Activated CD4-positive, alpha-beta T cell treated with anti-CD3 and anti-CD28 coated beads for 48 hours (primary cell): ENCODE measurements at places on chromosomes 7 and 10.

DNA sequence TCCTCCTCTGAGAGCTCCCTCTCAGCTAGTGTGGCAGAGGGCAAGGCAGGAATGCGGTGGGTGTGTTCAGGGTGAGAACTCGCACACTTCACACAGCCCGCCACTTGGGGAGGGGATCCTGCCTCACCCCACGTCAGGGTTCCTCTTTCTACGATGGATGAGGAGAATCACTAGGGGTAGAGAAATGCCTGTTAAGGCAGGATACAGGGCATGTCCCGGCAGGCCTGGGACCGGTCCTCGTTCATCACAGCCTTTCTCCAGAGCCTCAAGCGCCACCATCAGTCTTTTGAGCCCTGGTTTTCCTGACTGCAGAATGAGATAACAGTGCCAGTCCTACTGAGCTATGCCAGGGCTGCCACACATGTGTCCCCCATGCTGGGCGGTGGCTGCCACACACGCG lies 546.7 kb upstream of the ADARB2 start:
- no peak for DNase-seq

DNA sequence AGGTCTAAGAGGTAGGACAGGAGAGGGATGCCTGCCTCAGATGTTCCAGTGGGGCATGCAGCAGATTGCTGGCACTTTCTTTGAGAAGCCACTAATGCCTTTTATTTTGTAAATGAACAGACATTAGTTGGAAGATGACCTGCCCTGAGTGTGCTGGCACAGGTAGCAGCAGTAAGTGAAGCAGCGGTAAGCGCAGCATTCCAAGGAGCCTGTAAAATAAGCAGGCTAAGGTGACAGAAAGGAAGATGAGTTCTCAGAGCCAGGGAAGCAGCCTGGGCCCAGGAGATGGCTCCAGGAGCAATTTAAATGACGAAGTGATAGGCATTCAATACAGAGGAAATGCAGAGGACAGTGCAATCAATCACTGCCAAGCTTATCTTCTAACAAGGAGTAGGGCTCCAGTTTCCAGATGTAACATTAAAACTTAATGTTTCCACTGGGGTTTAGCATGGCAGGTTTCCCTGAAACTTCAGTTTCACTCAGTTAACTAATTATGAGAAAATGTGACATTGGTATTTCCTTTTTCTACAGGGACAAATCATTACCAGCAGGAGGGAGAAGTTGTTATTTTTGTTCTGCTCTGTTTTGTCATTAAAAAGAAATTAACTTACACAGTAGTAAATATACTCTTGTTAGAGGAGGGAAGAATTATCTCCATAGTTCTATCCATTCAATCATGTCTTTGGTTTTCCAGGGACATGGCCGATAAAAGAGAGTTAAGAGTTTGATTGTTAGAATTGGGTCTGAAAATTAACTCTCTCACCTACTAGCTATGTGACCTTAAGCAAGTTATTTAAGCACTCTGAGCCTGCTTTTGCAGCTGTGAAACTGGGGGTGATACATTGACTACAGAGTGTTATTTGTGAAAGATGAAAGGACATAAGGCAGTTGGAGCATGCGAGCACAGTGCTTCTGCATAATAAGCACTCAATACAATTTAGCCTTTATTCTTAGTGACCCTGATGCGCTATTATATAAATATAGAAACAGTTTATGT lies 96.6 kb upstream of the PTN start:
- DNase-seq = no peak

DNA sequence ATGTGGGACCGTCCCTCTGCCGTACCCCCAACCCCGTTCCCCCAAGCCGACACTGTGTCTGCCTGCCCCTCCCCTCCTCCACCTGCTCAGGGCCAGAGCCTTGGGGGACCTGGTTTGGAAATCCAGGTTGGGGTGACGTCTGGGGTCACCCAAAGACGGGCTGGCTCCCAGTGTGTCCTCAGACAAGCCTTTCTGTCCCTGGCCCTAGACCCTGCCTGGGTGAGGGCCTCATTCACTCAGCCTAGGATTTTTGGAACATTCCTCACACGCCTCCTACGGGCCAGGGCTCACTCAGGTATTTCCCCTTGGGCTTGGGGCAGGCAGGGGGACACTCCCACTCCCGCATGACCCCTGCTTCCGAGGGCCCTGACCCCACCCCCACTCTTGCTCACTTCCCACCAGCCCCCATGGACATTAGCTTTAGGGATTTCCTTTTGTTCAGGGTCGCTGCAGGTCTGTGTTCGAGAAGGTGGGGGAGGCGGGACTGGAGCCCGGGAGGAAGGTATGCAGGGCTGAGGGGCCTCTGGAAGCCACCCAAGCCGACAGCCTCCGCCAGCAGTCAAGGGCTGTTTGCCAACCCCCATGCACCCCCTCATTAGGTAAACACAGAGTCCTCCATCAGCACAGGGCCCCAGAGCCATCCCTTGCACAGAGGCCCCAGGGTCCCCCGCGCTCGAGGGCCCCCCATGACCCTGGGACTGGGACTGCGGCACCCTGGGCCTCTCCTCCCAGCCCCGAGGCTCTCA lies 35.1 kb downstream of the PDGFA start:
- no peak for DNase-seq

- DNase-seq = no peak
Measured at GRCh38 chr7:6615723-6616555, 529 bp downstream of the ZNF853 start.

DNA sequence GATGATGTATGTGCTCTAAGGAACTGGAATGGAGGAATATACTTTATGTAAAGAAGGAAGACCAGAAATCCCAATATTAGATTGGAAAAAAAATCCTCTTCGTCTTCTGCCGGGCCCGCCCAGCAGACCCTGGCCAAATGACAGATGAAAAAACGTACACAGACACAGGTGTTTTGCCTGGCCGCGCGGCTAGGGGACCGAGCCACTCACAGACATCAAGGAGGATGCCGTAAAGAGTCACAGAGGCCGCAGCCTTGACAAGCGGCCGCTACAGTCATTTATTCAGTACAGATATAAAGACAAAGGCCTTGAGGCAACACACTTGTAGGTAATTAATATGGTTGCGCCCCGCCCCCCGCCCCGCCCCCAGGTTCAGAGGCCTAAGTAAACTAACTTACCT lies 594.1 kb downstream of the GRM8 start:
- DNase-seq = no peak

DNA sequence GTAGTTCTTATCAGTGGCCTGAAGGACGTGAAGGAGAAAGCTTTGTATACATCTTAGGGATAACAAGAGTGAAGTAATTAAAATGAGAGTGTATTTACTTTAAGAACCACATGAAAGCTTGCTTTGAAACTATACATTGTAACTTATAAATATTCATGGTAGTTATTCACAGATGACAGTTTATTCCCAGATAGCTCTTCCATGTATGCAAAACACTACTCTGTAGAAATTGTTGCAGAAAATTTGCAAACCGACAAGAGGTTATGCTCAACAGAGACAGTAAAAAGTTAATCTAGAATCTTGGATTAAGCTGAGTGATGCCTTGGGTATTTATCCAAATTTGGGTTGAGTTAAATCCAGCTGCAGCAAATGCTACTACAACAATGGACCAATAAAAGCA lies 301.5 kb downstream of the PRKG1 start:
- no peak for DNase-seq

- DNase-seq = no peak
Measured at GRCh38 chr10:96967847-96968246, 135.7 kb downstream of the LCOR start.

DNA sequence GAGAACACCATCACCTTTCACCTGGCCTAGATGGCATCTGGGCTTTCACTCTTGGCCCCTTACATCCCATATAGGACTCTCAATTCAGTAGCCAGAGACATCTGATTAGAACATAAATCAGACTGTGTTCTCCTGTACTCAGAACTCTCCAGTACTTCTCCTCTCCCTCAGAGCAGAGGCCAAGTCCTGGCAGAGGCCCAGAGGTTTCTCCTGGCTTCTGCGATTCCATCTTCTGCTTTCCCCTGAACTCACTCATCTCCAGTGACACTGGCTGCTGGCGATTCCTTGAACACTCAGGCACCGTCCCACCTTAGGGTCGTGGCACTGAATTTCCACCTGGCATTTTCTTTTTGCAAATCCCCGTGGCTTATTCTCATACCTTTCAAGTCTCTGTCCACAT lies 4.9 kb upstream of the NEUROD6 start:
- no peak for DNase-seq

GRCh38 chr10:78337016-78337415 lies 303.4 kb downstream of the RPS24 start:
- DNase-seq = no peak

DNA sequence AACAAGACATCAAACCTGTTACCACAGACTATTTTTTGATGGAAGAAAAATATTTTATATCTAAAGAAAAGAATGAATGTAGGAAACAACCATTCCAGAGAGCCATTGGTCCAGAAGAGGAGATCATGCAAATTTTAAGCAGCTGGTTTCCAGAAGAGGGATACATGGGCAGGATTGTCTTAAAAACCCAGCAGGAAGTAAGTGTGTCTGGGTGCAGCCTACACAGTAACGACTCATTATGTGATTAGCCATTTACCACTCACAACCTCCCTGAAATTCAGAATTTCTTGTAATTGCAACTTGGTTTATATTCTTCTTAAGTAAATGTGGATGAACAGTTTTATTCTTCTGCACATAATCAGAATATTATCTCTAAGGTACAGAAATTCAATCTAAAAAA lies 46.2 kb downstream of the NOC3L start:
- no peak for DNase-seq

- DNase-seq = no peak
Measured at GRCh38 chr7:139698278-139698677, 79.5 kb downstream of the HIPK2 start.

GRCh38 chr10:1858048-1858447 lies 120.7 kb upstream of the ADARB2 start:
- no peak for DNase-seq

- no peak for DNase-seq
Measured at GRCh38 chr7:134844200-134844599, 64.8 kb downstream of the CALD1 start.

GRCh38 chr7:77788327-77788902 lies 9.8 kb downstream of the TMEM60 start:
- DNase-seq = no peak

- DNase-seq = no peak
Measured at GRCh38 chr7:96026010-96026409, 253.7 kb downstream of the DYNC1I1 start.

DNA sequence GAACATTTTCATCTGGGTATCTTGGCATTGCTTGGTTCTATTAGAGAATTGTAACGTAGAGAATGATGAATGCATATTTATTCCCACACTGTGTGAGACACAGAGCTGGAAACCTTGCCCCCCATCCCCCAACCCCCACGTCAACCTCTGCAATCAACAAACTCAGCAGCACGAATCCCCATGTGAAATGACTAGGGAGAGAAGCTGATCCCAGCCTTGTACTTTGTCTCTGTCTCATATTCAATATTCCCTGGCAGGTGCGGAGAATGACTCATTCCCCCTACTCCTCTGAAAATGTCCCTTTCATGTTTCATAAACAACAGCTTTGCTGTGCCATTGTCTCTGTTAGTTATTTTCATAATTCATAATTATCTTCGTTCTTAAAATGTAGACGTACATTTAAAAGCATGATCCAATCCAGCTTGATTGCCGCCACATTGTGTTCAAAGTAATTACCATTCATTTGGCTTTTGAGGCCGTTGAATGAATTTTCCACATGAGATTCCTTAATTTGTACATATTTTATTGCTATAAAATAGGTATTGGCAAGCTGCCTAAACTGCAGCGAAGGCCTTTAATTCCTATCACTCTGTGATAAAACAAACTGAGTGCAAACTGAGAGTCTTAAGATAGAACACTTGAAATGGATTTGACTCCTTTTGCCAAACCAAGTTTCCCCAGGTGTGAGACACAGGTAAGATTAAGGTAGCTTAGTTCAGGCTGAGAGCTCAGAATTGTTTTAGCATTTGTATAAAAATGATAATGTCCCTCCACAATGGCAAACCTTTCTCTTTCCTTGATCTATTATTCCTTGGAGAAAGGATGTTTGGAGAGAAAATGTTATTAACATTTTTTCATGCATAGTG lies 920.2 kb downstream of the TYW1 start:
- no peak for DNase-seq

DNA sequence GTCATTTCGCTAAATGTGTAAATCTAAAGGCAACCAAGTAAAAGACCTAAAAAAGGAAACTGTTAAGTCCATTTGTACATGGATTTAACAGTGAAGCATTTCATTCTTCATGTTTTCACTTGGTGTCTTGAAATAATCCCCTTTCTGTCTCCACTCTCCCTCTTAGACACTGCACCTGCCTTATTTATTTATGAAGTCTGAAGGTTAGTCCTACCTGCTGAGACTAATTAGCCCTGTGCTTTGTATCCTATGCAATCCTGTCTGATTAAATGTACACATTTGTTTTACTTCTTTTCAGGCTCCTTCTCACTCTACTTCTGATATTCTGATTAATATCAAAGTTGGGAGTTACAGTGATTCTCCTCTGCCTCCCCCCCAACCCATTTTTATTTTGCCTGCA lies 1.9 kb upstream of the TCF7L2 start:
- no peak for DNase-seq

- DNase-seq = peak; percentile 71
Measured at GRCh38 chr10:14648005-14648765, 126.5 kb downstream of the FAM107B start.

- DNase-seq = no peak
Measured at GRCh38 chr10:102302611-102303010, 57.3 kb downstream of the GBF1 start.

DNA sequence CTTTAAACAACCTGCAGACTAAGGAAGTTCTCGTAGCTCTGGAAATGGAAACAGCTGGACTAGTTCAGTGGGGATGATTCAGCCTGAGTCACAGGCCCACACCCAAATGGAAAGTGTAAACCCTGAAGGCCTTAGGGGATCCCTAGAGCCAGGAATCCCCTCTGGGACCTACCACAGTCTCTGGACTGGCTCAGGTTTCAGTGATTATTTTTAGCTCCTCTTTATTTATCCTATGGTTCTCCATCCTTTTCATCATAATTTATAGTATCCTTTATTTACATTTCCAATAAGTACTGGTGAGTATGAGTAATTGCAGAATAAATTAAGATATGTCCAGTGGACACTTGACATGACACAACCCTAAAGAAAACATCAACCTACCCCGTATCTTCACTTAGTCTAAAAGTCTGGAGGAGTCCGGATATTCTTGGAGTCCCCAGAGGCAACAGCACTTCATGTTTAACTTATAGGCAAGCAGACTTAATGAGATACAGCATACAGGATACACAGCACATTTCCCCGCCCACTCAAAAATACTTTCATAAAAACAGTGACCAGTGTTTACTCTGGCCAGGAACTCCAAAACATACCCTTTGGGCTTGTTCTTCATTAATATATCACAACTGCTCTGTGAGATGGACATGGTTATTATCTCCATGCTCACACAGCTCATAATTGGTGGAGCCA lies 28.4 kb upstream of the SEMA3E start:
- no peak for DNase-seq

GRCh38 chr10:72277996-72278667 lies 4.4 kb downstream of the DDIT4 start:
- no peak for DNase-seq
